ENCODE measurements at places on chromosomes 5 and 9.
A peak's percentile ranks its signal among the peaks of the same experiment; 100 is the strongest.

DNA sequence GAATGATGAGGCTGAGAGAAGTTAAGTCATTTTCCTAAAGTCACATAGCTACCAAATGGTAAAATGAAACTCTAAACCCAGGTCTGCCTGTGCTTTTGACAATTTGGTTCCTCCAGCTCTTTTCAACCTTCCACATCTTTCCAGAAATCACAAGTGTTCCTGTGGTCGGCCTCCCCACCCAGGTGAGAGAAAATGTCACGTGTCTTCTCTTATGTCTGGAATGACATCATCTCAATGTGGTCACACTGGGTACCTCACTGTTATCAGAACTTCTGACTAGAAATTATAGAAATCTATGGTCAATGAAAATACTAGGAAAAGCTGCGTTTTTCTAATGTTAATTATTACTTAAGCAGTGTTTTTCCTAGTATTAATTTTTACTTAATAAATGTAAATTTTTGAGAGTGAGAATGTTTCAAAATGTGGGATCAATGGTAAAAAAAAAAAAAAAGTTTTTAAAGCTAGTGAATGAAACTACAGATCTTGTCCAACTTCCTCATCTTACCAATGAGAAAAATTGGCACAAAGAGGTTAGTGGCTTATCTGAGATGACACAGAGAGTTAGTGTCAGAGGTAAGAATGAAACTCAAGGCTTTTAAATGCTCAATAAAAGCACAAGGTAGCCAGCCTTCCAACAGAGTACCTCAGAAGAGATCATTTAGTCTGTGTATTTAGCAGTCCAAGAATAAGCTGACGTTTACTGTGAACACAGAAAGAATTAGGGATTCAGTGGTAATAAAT, 228.7 kb upstream of the NR4A3 start:
- DNase-seq: no peak

DNA sequence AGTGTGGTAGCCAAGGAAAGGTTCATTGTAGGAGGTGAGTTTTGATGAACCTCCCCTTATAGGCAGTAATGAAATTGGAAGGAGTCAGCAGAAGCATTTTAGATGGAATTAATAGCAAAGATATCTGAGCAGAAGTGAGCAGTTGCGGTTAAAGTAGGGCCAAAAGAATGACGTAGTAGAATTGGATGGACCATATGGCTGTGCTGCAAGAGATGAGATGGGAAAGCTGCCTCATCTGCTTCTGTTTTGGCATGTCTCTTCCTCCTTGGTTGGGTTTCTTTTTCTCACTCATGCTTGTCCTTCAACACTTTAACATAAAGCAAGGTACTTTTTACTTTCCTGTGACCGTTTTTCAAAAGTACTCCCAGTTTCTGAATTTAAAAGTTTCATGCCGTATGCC, 55.8 kb downstream of the AQP7 start:
- no peak for DNase-seq

DNA sequence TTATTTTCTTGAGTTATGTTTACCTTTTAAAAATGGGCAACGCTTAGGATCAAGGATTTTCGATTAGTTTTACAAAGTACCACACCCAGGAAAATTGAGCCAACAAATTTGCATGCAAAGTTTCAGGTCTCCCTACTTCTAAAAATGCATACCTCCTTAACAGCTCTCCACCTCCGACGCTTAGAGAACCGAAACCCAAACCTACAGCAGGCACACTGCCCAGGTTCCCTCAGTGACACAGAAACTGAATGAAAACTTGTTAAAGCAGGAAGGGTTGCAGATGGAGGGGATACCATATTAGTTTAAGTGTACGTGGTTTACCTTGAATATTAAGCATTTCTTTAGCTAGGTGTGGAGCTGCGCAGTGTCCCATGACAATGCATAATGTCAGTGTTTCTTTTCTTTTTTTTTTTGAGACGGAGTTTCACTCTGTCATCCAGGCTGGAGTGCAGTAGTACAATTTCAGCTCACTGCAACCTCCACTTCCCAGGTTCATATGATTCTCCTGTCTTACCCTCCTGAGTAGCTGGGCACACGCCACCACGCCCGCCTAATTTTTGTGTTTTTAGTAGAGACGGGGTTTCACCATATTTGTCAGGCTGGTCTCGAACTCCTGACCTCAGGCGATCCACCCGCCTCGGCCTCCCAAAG, 1.6 kb upstream of the SUB1 start:
- no peak for DNase-seq

GRCh38 chr9:27276193-27277030, 20.5 kb downstream of the EQTN start:
- DNase-seq: peak; percentile 2

DNA sequence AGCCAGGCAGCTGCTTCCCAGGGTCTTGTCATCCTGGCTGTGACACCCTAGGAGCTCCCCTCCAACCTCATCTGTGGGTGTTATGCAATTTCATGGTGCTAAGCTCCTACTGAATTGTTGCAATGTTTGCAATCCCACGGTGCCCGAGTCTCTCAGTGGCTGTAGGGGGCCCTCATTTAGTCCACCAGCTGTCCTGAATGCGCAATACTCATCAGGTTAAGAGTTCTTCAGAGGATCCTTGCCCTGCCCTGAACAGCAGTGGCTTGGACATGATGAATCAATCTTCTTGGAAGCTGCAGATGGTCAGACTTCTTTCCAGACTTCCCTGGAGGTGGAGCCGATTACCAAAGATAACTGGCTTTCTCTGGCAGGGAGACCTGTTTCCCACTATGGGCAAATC, 584.1 kb downstream of the CCDC171 start:
- no peak for DNase-seq
